ENCODE measurements at places on chromosomes 4 and X.

DNA sequence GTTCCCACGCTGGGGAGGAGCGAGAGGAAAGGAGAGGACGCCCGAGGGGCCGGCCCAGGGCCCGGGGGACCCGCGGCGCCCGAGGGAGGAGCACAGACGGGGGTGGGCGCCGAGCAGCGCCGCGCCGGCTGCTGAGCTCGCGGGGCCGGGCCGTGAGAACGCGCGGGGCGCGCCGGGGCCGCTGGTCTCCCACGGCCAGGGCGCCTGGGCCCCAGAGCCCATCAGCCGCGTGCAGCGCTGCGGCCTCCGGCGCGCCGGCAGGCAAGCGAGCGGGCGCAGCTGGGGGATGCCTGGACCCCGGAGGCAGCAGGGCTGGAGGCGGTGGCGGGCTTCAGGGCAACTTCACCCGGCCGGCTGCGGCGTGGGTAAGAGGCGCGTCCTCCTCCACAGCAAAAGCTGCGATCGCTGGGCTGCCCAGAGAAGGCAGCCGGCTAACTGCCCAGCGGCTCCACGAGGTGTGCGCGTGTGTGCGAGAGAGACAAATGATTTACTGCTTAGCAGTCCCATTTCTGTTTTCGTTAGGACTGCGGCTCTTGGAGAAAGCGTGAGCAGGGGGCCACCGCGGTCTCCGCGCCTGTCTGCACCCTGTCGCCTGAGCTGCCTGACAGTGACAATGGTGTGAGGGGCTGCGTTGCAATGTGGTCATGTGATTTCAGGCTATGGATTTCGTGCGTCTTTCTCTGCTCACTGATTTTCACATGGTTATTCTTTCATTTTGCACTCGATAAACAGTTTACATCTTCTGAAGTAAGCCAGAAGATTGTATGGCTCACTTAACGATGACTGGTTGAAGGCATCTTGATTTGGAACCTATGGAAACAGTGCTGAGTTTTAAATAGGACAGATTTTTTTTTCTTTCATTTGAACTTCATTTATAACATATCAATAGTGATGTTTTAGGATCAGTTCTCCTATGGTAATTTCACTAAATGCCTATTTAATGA lies 1.2 kb downstream of the GUCY1A1 start:
- DNase-seq: no peak

DNA sequence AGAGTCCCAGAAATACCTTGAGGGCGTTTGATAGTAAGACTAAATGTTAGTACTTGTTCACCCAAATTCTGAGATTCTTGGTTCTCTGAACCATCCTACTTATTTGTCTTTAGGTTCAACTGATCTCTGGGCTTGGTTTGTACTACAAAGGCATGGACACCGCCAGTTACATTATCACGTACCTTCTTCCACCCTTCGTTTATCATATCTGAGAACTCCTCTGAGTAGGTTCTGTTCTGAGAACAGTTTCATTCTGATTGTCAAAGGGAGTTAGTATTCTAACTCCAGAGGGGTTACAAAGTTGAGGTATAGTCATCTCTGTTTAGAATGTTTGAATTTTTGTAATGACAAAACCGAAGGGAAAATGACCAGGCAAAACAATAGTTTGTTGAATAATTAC lies 19.3 kb downstream of the ZFX start:
- no peak for DNase-seq

- no peak for DNase-seq
Observed at GRCh38 chr4:85409251-85409650, 65.7 kb upstream of the ARHGAP24 start.

DNA sequence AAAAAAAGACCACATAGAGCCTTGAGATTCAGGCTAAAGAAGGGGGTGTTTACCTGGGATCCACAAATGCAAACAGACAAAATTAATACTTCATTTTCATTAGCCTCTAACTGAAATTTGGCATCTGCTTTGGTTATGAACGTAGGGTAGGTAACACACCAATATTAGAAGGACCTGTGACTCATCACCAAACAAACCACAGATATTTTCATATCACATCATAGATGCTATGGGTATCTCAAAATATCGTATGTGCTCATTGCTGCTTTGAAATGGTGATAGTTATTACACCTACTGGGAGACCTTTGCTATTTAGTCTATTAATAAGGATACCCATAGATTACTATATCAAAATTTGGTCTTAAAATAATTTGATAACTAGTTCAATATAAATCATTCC lies 180.6 kb upstream of the MAP3K15 start:
- DNase-seq: no peak

DNA sequence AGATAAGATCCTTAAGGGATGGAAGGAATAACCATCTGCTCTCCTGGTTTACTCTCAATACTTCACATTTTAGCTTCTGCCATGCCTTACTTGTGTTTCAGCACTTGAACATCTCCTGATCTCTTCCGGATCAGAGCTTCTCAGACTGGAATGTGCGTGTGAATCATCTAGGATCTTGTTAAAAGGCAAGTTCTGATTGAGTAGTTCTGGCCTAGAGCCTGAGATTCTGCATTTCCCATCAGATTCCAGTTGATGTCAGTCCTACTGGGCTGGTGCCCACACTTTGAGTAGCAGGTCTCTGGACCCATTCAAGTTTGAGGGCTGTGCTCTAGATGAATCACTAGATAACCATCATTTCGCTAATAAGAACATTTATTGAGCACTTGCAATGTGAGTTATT lies 20.0 kb downstream of the NDP start:
- DNase-seq: no peak
